IMR-90 (cell line): ENCODE measurements at places on chromosomes 4 and X. TPM values are rescaled to one million over a fixed set of nuclear protein-coding genes. Genes with fewer than 3 reads are reported as not detected.

DNA sequence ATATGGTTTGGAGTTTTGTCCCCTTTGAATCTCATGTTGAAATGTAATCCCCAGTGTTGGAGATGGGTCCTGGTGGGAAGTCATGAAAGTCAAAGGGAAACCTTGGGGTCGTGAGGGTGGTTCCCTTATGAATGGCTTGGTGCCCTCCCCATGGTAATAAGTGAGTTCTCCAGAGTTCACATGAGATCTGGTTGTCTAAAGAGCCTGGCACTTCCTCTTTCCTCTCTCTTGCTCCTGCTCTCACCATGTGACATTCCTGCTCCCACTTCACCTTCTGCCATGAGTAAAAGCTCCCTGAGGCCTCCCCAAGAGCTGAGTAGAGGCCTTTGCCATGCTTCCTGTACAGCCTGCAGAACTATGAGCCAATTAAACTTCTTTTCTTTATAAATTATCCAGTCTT, 5.5 kb upstream of the IL15 start:
- DNase-seq, result no peak
- no peaks in the 10 kb centered on the region for H3K27me3 ChIP-seq
- no peak overlapping the region for H3K4me3 ChIP-seq

DNA sequence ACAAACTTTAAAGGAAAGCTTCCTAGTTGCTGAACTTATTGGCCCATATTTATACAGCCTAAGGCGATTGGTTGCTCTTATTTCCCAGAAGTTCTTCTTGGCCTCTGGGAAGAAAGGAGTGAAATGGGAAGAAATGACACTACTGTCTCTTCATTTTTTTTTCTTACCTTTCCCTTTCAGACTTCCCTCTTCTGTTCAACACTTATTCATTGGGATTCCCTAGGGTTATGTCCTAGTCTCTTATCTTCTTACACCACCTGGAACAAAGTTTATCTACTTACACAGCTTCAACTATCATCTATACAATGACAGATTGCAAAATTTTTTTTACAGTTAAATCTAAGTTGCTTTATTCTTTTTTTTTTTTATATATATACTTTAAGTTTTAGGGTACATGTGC, 68.0 kb downstream of the SNX12 start:
- no peak overlapping the region for H3K27ac ChIP-seq
- H3K36me3 ChIP-seq, result no peaks in the 10 kb centered on the region
- no peaks in the 10 kb centered on the region for H3K4me1 ChIP-seq
- peaks cover 8% of the 10 kb centered on the region for H3K27me3 ChIP-seq

MAGEE2 gene
- not detected in 2 replicates for total RNA-seq

GRCh38 chr4:177371461-177371860, 61.8 kb downstream of the NEIL3 start:
- no peak for DNase-seq
- no peak overlapping the region for H3K27ac ChIP-seq

RXFP1 gene
- not detected in 2 replicates for total RNA-seq
